Natural killer cell (primary cell): ENCODE measurements at places on chromosomes 12 and 14.

GRCh38 chr14:86543521-86543920 lies 1013.6 kb downstream of the FLRT2 start:
- DNase-seq, result no peak

DNA sequence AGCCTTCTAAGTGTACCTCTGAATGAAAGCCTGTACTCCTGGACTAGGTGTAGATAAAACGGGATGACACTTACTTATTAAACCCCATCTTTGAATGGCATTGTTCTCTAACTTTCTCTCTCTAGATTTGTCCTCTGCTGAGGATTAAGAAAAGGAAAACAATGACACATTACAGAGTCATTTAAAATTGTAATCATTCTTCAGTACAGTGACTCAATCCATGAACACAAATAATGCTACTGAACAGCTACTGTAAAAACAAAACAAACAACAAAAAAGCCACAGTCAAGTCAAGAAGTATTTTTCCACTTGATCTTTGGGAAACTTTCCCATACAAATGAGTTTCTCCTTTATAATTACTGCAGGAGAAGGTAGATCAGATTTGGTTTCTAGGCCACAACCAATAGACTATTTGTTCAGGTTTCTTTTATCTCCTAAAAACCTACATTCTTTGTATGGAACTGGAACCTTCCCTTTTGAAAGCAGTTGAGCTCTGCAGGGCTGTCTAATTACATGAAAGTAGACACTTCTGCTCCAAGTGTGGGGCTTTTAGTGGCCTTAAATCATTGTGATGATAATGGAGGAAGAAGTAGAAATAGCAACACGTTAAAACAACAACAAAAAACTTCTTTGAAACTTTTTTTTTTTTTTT lies 219.1 kb downstream of the ESR2 start:
- no peak for DNase-seq

DNA sequence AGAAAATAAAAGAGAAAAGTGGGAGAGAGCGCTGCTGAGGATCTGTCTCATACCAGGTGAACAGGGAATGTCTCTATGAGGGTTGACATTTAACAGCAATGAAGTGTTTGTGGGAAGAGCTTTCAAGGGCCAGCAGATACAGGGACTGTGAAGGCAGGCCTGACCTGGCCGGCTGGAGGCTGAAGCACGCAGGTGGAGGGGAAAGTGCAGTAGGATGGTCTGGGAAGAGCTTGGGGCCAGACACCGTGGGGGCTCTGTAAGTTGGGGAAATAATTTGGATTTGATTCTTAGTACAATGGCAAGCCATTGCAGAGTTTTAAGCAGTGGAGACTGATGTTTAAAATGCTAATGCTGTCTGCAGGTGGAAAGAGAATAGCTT lies 23.8 kb upstream of the DHRS2 start:
- DNase-seq, result no peak

- DNase-seq, result no peak
These were observed 14.8 kb upstream of the TMEM229B start for GRCh38 chr14:67503331-67503730.

DNA sequence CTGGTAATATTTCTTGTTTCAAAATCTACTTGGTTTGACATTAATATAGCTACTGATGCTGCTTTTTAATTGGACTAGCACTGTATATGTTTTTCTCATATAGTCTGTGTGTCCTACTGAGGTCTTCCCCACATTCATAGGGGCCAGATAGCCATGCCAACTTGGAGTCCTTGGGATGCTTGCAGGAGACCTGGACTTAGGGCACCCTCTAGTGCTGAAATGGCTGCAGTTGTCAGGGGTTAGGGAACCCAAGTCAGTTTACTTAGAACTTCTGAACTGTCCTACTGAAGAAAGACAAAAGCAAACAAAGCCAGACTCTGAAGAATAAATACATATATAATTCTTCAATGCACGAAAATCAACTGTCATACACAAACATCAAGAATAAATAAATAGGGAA lies 279.9 kb upstream of the SYT1 start:
- no peak for DNase-seq

- DNase-seq, result no peak
These were observed 92.9 kb downstream of the PPP2R5C start for GRCh38 chr14:101854366-101854765.

DNA sequence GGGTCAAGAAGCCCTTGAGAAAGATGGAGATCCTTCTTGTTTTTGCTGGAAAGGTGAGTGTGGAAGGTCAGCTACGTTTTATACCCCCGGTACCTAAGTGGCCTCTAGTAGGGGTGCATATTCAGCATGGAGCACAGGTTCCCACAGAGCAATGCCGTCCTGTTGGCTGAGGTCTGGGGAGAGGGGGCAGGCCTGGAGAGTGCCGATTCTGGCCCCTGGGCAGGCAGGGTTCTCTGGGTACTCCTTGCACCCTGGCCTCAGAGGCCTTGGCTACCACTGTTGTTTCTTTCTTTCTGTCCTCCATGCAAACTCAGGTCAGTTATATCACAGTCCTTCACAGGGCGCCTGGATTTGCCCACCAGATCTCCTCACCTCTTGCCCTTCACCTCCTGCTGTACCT lies 8.5 kb downstream of the RBP5 start:
- DNase-seq, result no peak

GRCh38 chr14:69615121-69615495 lies 3.7 kb downstream of the SUSD6 start:
- no peak for DNase-seq

DNA sequence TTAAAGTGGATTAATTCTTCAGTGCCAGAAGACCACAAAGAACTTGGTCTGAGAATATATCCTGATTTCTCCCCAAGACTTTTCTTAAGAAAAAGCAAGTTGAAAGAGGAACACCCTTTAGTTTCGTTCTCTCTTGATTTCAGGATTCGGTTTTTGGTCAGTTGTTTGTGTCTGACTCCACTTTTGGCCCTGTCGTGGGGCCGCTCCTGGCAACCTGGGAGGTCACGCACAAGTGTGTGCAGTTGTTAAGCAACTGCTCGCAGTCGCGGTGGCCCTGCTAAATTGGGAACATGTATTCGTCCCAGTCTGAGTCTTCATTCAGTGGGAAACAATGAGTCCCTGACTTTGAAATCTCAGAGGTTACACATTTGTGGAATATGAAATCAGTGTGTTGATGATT lies 68.7 kb downstream of the RGS6 start:
- no peak for DNase-seq

DNA sequence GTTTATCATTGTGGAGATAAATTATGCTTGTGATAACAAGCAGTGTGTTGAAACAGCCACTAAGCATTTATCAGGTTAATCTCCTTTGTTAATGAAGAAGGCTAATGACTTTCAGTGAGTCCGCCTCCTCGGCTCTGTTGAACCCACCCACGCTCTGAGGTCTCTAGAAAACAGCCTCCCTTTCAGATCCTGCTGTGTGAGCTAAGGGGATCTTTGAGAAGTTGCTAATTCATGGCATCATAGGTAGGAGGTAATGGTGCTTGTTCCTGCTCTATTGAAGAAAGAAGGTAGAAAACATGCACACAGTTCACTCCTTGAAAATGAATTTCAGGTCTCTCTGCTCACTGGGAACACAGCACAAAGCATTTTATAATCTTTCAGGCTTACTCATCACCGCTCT lies 483.9 kb downstream of the AACS start:
- DNase-seq, result no peak

GRCh38 chr12:104485651-104486362 lies 29.1 kb downstream of the CHST11 start:
- DNase-seq, result peak; percentile 75

GRCh38 chr14:105315211-105315721 lies 718 bp downstream of the PACS2 start:
- DNase-seq, result peak; percentile 49

GRCh38 chr12:14186193-14186502 lies 179.3 kb upstream of the ATF7IP start:
- no peak for DNase-seq

DNA sequence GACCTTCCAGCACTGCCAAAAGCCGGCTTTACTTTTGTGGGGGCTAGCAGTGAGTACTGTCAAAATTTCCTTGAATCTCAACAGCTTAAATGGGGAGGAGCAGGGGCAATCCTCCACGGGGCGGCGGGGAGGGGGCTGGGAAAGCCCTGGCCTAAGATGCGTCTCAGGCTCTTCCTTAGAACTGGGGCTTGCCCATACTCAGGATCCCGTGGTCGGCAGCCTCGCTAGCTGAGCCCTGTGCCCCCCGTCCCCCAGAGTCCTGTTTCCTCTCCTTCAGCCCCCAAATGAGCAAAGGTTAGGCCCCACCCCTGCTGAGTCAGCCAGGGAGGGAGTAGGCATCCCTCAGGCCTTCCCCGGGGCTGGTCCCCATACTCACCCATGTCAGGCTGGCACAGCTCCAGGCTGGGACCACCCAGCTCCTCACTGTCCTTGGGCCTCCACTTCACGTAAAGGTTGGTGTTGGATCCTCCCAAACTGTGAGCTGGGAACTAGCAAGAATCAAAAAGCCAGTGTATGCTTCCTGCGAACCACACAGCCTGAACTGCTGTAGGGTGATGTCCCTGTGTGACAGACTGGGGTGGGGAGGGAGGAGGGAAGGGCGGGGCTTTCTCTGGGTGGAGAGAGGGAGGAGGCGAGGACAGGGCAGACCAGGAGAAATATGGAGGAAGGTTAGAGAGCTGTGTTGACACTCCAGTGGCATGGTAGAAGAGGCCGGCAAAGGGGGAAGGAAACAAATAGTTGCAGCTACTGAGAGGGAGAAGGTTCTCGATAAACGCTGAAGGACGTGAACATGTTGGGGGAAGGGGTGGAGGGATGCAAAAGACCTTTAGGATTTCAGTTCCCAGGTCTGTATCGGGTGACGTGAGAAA lies 5.9 kb upstream of the BAZ2A start:
- peak; percentile 63 for DNase-seq

GRCh38 chr14:78673845-78674244 lies 503.7 kb downstream of the NRXN3 start:
- no peak for DNase-seq

- peak; percentile 38 for DNase-seq
These were observed 620 bp downstream of the PGAM5 start for GRCh38 chr12:132711080-132711843.

DNA sequence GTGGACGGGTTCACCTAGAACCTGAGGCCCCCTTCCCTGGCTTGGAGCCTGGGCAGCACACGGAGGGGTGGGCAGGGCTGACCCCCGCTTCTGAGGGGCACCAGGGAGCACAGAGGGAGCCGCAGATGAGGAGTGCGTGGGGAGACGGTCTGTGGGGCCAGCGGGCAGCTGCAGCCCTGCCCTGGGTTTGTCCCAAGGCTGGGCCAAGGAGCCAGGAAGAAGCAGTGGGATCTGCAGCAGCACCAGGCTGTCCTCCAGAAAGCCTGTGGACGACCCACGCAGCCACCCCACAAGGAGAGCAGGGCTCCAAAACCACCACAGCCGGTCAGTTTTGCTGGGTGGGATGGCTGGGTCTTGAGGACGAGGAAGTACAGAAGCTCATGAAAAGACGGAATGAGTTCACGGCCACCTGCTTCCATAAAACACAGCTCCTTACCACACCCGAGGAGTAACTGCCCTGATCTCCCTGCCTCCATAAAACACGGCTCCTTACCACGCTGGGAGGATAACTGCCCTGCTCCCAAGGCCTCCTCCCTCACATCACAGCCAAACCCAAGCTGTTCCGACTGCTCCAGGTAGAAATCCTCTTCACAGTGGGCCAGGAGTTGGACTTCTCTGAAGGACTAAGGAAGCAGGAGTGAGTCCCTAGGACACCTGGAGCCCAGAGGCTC lies 9.9 kb upstream of the GOLGA3 start:
- DNase-seq, result no peak

- DNase-seq, result no peak
These were observed 28.7 kb downstream of the SMUG1 start for GRCh38 chr12:54160089-54160488.

GRCh38 chr12:42186793-42187192 lies 42.1 kb upstream of the GXYLT1 start:
- DNase-seq, result no peak

DNA sequence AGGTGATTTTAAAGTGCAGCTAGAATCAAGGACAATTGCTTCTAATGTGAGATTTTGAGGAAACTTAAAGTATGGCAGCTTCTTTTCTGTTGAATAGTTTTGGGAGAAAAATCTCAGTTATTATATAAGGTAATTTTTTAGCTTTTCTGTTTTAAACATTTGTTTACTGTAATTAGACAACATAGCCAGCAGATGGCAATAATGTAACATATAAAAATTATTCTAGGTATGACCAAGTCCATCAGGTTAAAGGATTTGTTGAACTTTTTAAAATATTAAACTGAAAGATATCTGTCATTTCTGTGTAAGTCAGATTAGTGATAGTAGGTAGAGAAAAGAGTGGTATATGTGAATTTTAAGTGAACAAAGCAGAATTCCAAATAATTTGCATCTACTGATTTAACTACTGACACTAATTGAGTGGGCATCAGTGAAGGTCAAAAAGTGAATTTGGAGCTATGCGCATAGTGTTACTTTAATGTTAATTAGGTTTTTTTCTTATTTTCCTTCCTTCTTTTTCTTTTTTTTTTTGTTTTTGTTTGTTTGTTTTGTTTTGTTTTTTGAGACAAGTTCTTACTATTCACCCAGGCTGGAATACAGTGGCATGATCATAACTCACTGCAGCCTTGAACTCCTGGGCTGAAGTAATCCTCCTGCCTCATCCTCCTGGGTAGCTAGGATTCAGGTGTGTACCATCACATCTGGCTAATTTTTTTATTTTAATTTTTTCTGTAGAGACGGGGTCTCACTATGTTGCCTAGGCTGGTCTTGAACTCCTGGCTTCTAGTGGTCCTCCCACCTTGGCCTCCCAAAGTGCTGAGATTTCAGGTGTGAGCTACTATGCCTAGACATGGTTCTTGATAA lies 18.6 kb downstream of the PRORP start:
- no peak for DNase-seq

- no peak for DNase-seq
These were observed 5.6 kb downstream of the FBXO33 start for GRCh38 chr14:39426605-39427004.

- DNase-seq, result no peak
These were observed 7.5 kb upstream of the SAV1 start for GRCh38 chr14:50675597-50675996.

DNA sequence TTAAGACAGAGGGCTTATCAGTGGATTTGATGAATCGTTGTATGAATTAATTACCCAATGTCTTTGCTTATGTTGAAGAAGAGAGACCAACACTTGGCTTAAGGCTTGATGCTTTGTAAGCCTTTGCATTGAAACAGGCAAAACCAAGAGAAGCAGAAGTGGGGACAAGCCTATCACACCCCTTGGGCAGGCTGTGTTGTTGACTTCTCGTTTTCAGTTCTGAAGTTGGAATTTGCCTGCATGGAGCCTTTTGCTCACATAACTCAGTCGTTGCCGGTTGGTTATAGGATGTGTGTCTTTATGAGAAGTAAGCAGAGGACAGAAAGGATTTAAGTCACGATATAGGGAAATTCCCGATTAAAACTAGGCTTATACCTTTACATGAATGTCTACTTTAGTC lies 94.7 kb downstream of the CCDC92 start:
- no peak for DNase-seq

GRCh38 chr14:96176275-96176674 lies 28.4 kb upstream of the BDKRB2 start:
- no peak for DNase-seq

DNA sequence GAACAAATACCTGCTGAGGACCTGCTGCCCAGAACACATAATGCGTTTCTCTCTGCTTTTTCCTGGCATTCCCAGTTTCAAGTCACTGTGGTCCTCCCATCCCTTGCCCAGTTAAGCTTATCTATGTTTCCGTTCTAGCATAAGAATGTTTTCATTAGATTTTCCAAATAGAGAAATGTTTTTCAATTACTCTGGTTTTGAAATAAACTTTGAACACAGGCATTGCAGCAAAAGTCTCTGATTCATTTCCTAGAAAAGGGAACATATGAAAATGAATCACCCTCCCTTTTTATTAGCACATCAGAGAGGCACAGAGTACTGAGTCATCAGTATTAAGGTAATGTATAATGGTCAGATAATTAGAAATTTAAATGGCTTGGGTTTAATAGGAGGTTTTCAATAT lies 201.1 kb upstream of the TMEM260 start:
- no peak for DNase-seq

GRCh38 chr14:93549595-93549994 lies 118.9 kb downstream of the UNC79 start:
- DNase-seq, result no peak
